ENCODE measurements at places on chromosomes 7 and 10.

DNA sequence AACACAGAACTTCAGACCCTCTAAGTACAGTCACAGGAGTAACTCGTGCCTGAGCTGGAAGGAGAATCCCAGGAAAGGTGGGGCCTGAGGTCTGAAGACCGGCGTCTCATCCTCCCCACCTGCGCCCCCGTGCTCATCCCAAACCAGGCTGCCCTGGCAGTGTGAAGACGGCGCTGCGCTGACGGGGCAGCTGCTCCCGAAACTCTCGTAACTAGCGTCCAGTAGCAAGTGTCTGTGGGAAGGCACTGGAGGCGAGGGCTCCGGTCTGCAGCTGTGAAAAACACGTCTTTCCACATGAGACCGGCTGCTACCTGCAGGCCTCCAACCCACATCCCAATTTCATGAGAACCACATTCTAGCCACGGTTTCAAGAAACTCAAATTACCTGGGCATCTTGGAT is 136.6 kb upstream of the RNF32 start:
- DNase-seq, result no peak

- no peak for DNase-seq
Observed at GRCh38 chr10:14904316-14904732, 25.7 kb downstream of the SUV39H2 start.

GRCh38 chr7:26686448-26686981 is 177.9 kb downstream of the SKAP2 start:
- DNase-seq, result no peak

- DNase-seq, result no peak
Observed at GRCh38 chr10:131021969-131022368, 289.6 kb downstream of the TCERG1L start.

All from cortex of kidney (tissue), 1 donor.